NCI-H460 (cell line): ENCODE measurements at places on chromosomes 13 and 19. TPM values are rescaled to one million over a fixed set of nuclear protein-coding genes. Genes with fewer than 3 reads are reported as not detected.

DNA sequence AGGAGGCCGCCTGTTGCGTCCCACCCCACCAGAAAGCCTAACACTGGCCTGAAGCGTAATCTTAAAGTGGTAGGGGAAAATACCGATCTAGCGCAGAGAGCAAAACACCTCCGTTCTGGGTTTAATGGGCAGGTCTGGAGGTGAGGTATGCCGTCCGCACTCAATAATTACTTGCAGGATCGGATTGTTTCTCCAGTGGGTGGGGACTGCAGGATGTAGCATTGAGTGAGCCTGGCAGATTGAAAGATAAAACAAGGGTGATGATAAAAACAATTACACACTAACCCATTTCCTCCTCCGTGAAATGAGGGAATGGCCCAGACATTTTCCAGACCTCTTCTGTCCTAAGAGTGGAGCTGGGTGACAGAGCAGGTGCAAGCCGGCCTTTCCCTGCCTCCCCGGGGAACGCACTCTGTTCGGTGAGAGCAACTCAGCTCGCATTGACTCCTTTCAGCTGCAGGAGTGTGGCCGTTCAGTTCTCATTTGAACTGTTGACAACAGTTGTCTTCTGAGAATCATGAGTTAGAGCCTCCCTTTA, 110.2 kb upstream of the DOCK9 start:
- DNase-seq: no peak

The EXOC3L2 gene
- total RNA-seq: not detected in 2 replicates

The IZUMO2 gene
- not detected in 2 replicates for total RNA-seq

- DNase-seq: no peak
These were observed 16.8 kb upstream of the RAB20 start for GRCh38 chr13:110578363-110578762.

The SOX1 gene
- not detected in 2 replicates for total RNA-seq

DNA sequence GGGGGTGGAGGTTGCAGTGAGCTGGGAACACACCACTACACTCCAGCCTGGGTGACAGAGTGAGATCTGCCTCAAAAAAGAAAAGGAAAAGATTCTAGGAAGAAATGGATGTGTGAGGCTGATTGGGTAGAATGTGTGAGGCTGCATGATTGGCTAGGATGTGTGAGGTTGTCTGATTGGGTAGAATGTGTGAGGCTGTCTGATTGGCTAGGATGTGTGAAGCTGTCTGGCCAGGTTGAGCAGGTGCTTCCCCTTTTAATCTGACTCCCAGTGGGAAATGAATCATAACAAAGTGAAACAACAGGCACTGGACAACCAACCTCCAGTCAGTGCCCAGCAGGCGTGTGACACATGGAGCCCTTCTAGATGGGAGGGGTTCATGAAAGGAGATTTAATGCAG, 14.7 kb downstream of the C13orf46 start:
- DNase-seq: no peak

- no peak for DNase-seq
These were observed 53.0 kb downstream of the LRCH1 start for GRCh38 chr13:46605825-46606554.

The KISS1R gene
- not detected in 2 replicates for total RNA-seq

DNA sequence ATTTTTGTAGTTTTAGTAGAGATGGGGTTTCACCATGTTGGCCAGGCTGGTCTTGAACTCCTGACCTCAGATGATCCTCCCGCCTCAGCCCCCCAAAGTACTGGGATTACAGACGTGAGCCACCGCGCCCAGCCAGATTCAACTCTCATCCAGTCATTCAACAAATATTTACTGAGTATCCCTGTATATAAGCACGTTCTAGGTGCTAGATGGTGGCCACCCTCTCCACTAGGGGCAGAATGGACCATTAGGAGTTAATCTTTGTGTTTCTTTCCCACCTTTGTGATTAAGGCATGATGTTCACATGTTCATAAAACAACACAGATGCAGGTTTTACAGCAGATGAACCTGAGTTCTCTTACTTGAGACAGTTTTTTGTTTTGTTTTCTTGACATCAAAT, 7.3 kb downstream of the SHKBP1 start:
- DNase-seq: no peak
